ENCODE measurements at places on chromosomes 7 and 10. TPM values are rescaled to one million over a fixed set of nuclear protein-coding genes. Genes with fewer than 3 reads are reported as not detected.
A peak's percentile ranks its signal among the peaks of the same experiment; 100 is the strongest.

CRHR2 gene
- polyA plus RNA-seq, result 0.42 TPM

LIPJ gene
- polyA plus RNA-seq, result 0.53 TPM

DNA sequence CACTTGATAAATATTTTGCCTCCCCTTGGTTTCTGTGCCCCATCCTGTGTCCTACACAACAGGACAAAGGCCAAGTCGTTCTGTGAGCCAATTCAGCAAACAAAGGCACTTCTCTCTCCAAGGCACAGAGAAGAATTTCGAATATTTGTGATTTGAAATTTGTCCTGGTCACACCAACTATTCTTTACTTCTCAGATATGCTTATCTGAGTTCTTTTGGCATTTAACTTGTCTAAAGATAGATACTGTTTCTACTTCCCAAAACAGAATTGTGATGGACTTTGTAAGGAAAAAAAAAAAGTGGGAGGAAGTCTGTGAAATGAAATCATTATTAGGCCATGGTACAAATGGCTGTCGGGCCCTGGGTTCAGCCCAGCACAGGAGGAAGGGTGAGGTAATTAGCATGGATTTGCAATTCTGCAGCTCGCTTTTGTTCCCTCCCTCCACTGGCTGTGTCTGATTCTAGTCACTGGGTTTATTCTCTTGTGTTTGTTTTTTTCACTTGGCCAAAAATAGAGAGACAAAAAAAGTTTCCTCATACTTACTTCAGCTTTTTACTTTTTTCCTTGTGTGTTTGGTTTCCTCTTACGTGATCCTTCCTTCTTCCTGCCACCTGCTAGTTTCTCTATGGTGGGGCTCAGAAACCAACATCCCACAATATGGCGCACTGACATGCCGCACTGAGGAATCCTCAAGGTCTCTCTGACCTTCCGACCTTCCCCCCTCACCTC is 108.2 kb upstream of the MKLN1 start:
- H3K4me1 ChIP-seq, result no peaks in the 10 kb centered on the region
- H3K27ac ChIP-seq, result peak overlapping the region; percentile 65

- H3K27ac ChIP-seq, result peak overlapping the region; percentile 35
- H3K36me3 ChIP-seq, result no peaks in the 10 kb centered on the region
- no peak for DNase-seq
- H3K27me3 ChIP-seq, result no peaks in the 10 kb centered on the region
- no peak overlapping the region for H3K4me3 ChIP-seq
- H3K4me1 ChIP-seq, result peaks cover 10% of the 10 kb centered on the region
Observed at GRCh38 chr7:151678227-151678604, 158.5 kb upstream of the RHEB start.

- no peaks in the 10 kb centered on the region for H3K27me3 ChIP-seq
- DNase-seq, result no peak
- H3K27ac ChIP-seq, result no peak overlapping the region
- no peaks in the 10 kb centered on the region for H3K36me3 ChIP-seq
- H3K4me3 ChIP-seq, result no peak overlapping the region
Observed at GRCh38 chr10:35424680-35425285, 88.5 kb downstream of the CCNY start.

- no peak overlapping the region for H3K27ac ChIP-seq
- H3K27me3 ChIP-seq, result no peaks in the 10 kb centered on the region
- DNase-seq, result no peak
- no peak overlapping the region for H3K4me3 ChIP-seq
Observed at GRCh38 chr10:55500931-55501559, 700.0 kb upstream of the PCDH15 start.

DNA sequence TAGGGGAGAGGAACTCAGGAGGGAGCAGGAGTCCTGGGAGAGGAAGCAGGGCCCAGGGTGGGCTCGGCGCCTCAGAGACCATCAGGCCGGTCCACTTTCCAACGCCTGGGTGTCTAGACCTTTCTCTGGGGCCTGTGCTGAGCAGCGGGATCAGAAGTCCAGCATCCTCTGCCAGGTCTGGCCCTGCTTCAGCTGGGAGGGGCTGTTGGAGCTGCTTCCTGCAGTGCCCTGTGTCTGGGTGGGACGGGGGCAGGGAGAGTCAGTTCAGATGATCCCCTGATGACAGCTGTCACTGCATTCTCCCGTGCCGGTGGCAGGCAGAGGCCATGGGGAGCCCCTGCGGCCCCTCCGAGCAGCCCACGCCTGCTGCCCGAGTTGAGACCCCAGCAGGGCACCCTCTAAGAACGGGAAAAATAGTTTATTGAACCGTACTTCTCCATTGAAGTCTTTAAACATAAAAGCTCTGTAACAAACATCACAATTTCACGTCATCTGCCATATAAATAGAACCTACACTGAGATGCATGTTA is 23.3 kb downstream of the AP5Z1 start:
- no peak for DNase-seq
- no peak overlapping the region for H3K4me3 ChIP-seq
- H3K27ac ChIP-seq, result no peak overlapping the region
- no peaks in the 10 kb centered on the region for H3K36me3 ChIP-seq
- H3K4me1 ChIP-seq, result no peaks in the 10 kb centered on the region

DNA sequence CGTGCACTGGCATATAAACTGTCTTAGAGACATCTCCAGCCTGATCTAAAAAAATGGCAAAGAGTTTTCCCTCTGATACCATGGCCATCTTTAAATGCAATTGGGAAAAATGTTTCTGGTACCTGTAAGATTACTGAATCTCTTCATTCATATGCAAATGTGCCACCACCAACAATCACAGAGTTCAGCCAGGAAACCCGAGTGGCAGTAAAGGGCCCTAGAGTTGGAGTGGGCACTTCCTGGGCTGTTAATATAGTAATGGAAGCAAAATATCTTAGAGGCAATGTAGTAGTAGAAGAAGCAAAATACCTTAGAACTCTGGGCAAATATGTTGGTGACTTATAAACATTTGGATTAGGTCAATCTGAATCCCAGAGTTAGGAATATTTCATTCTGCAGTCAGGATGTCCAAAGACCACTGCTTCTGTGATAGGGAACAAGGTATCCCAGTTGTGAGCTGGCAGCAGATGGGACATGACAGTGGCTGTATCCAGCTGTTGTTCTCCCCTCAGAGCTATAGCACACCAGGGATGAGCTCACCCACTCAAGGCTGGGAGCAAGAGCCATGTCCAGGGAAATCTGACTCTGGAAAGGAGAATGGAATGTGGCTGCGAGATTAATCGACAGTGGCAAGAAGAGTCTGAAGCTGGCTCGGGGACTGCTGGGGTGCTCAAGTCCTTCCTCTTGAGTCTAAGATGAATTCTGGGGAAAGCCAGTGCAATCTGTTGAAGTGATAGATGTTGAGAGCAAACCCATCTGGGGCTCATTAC is 332.1 kb downstream of the PHTF2 start:
- H3K4me1 ChIP-seq, result no peaks in the 10 kb centered on the region
- no peak overlapping the region for H3K4me3 ChIP-seq
- DNase-seq, result no peak
- H3K27ac ChIP-seq, result no peak overlapping the region

All from pancreas (tissue), 10 donors.